LHCN-M2 (cell line): ENCODE measurements at places on chromosomes 2 and 18.

GRCh38 chr2:195317550-195317949 lies 339.5 kb upstream of the SLC39A10 start:
- no peak for DNase-seq

- DNase-seq: peak; percentile 73
Measured at GRCh38 chr18:35117951-35118411, 76.8 kb downstream of the MAPRE2 start.

DNA sequence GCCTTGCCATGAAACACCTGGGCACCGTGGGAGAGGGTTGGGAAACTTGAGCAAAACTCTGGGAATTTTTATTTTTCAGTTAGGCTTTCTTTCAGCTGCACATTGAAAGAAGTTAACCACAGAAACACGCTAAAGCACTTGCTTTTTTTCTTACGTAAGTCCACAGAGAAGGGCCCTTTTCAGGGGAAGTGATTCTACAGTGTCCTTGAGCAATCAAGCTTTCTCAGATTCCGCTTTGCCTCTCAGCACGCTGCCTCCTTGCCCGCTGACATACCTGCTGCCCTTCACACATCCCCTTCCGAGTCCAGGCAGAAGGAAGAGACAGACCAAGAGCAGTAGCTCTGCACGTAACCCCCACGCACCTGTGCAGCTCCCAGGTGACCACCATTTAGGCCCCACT lies 135.5 kb upstream of the MYT1L start:
- DNase-seq: no peak

DNA sequence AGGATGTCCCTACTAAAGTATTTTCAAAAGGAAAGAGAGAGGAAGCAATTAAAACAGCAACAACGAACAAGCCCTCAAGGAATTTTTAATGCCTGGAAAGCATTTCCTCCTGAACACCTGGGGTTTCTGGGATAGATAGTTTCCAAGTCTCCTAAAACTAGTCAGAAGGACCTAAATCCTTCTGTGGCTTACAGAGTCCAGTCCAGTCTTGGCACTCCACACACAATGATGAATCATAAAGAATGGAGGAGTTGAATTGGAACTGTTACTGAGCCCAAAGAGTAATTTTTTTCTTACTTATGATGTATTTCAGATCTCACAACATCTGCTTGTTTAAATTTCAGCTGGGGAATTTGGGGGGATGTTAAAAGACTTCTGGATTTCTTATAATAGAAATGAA lies 144.6 kb upstream of the SETBP1 start:
- peak; percentile 76 for DNase-seq
